ENCODE measurements at places on chromosomes 2 and 18.

GRCh38 chr18:7740821-7741220 is 173.7 kb downstream of the PTPRM start:
- no peak for DNase-seq

GRCh38 chr18:68362907-68363306 is 352.0 kb downstream of the TMX3 start:
- DNase-seq, result no peak

DNA sequence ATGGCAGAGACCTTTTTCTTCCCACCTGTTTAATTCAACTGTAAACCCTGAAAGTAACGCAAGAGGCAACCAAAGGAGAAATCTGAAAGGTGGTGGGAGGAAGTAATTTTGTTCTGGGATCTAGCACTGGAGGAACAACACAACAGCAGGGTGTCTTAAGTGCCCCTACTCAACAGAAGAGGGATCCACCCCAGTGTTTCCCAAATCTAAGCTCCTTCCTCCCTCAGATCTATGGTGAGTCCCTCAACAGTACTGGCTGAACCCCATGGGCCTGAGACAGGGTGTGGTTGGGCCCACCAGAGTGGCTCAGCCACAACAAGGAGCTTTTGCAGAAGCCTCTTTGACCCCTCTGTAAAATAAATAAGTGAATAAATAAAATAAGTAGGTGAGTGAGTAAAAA is 790.3 kb downstream of the ERBB4 start:
- DNase-seq, result no peak

- no peak for DNase-seq
These were observed 667.7 kb downstream of the SOCS6 start for GRCh38 chr18:70956554-70956953.

- no peak for DNase-seq
These were observed 118.8 kb upstream of the RBBP8 start for GRCh38 chr18:22814329-22814703.

DNA sequence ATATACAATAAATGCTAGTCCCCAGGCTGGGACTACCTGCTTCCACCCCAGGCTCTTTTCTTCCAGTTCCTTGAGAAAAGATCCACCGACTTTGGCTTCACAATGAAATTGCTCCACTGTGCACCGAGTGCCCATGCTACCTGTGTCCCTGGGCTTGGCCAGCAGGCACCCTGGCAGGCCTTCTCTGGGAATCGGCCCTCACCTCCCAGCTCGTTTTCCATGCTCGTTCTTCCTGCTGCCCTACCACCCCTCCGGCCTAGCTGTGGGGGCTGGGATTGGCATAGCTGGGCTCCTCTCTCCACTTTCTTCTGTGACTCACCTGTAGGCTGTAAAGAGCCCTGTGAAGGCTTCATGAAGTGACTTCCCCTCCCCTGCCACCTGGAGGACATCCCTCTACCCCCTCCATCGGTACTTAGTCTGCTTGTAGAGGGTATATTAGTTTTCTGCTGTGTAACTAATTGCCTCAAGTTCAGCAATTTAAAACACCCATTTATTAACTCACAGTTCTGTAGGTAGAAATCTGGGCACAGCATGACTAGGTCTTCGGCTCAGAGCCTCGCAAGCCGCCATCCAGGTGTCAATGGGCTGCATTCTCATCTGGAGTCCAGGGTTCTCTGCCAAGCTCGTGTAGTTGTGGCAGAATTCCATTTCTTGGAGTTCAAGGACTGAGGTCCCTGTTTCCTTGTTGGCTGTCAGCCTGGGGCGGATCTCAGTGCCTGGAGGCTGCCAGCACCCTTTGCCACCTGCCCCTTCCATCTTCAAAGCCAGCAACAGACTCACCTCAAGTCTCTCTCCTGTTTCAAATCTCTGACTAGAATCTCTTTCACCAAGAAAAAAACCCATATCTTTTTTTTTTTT is 57.6 kb downstream of the DPYSL5 start:
- no peak for DNase-seq

DNA sequence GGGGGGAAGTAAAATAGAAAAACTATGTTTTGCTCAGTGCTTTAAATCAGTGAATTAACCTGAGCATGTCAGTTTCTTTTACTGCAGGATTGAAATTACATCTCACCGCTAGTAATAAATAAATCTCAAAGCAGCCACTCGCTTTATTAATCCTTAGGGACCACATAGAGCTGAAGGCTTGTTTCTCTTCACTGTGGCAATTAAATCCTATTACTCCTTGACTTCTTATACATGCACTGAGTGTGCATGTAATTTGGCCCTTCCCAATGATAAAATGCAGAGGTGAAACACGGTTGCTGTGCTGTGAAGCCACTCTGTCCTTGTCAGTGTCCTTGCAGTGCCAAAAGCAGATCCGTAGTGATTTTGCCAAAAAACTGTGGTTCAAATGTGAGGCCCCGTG is 77.1 kb upstream of the RBM44 start:
- DNase-seq, result no peak

GRCh38 chr2:147945660-147946059 is 74.9 kb downstream of the ORC4 start:
- no peak for DNase-seq

DNA sequence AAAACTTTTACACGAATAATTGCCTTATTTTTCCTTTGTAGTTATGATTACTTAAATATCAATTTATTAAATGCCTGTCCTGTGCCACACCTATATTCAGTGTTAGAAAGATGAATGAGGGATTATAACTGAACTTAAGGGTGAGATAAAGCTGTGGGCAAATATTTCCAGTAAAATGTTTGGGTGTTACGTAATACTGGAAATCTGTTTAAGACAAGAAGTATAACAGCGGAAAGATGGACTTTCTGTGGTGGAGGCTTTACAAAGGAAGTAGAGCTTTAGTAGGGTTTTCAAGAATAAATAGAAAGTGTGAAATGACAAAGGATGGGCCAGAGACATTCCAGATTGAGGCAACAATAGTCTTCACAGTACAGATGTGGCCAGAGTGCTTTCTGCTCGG is 927.0 kb downstream of the DPP10 start:
- no peak for DNase-seq

DNA sequence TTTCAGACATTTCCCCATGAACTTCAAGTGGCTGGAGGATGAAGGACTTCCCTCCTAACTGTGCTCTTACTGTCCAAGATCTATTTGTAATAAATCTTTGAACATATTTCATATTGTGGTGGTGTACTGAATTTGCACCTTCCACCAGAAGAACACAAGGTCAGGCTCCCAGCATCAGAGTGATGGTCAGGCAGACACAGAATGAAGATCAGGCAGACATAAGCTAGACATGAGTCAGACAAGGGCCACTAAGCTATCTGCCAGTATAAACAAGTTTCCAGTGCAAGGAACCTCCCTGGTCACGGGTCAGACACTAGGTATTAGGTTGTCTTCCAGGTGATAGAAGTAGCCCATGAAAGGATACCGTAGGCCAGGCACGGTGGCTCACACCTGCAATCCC is 20.0 kb downstream of the AQP12B start:
- no peak for DNase-seq

GRCh38 chr2:64439194-64439593 is 14.8 kb upstream of the LGALSL start:
- DNase-seq, result no peak

DNA sequence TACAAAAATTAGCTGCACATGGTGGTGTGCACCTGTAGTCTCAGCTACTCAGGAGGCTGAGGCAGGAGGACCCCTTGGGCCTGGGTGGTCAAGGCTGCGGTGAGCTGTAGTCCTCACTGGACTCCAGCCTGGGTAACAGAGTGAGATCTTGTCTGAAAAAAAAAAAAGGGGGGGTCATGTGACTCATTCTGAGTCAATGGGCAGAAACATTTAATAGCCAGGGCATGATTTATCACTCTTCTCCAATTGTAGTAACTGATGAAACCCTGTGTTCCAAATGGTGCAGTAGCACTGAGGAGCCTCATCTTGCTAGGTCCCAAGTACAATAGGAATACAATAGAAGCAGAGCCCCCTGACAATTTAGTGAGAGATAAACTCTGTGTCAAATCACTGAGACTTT is 78.9 kb upstream of the CCDC68 start:
- DNase-seq, result no peak

DNA sequence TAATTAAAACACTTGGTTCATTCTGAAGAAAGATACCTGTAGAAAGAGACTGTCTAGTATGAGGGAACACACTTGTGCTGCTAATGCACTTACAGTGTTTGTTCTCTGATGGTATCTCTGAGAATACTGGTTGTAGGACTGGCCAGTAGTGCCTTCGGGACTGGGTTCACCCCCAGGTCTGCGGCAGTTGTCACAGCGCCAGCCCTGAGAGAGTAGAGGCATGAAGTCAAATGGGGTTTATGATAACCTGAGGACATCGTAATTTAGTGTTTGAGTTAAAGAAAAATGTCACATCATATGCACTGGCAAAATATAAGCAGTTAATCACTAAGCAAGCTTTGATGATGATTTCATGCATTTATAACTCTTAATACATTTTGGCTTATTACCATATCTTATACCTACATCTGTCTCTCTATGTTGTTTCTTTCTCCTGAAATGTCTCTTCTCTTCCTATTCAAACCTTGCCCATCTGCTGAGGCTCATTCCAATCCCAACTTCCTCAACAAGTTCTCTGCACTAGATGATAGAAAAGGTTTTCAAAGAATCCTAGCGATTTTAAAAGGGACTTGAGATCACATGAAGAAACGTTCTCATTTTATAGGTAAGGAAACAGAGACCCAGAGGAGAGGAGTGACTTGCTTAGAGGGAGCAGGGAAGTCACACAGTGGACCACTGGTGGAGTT is 50.2 kb downstream of the ATIC start:
- no peak for DNase-seq

DNA sequence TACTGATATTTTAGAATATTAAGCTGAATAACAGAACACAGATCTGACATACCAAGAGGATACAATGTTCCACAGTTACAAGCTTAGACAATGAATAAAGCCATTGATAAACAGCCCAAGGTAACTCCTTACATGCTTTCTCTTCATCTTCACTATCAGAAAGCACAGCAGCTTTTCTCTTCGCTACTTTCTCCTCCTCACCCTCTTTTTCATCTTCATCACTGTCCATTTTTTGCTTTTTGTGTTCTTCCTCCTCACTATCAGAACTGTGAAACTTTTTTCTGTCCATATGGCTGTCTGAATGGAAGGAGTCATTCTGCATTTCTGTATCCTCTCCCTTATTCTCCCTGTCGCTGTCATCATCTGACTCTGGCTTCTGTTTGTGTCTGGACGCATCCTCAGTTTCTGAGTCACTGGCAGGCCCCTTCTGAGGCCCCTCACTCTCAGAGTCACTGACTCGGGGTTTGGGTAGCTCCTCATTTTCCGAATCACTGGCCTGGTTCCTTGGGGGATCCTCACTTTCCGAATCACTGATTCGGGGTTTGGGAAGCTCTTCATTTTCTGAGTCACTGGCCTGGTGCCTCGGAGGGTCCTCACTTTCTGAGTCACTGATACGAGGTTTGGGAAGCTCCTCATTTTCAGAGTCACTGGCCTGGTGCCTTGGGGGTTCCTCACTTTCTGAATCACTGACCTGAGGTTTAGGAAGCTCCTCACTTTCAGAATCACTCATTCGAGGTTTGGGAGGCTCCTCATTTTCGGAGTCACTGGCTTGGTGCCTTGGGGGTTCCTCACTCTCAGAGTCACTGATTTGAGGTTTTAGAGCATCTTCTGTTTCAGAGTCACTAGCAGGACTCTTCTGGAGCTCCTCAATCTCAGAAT is 21.5 kb downstream of the IWS1 start:
- DNase-seq, result no peak

DNA sequence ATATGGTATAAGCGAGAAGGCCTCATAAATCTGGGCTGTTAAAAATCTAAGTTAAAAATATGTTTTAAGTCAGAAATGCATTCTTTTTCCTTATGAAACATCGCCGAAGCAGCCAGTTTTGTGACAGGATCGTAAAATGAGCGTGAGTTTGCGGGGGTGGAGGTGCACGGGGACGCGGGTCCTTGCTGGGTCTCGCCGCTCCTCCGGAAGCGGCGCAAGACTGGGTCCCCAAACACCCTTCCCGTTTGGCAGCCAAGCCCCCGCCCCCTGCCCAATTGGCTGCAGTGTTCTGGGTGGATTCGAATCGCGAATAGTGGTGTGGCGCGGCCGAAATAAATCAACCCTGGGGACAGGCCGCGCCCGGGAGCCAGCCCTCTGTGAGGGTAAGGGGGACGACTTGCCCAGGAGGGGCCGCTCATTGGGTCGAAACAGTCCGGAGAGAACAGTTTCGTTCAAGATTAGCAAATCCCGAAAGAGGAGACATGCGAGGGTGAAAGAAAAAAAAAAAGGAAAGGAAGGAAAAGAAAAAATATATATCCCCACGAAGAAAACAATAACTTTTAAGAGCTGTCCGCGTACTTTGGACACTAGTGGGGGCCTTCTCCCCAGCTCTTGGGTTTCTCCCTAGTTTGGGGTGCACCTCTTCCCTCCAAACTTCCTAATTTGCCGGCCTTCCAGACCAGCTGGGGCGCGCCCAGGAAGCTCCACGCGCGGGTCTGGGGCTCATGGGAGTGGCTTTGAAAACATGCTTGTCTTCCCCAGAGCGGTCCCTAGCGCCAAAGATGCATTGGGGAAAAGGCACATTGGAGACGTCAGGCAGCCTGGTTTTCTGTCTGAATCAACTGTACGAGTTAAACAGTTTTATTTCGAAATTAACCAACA is 3.1 kb upstream of the GATA6 start:
- DNase-seq, result no peak

Data from memory B cell (primary cell).